ENCODE measurements at places on chromosomes 5 and 9.

DNA sequence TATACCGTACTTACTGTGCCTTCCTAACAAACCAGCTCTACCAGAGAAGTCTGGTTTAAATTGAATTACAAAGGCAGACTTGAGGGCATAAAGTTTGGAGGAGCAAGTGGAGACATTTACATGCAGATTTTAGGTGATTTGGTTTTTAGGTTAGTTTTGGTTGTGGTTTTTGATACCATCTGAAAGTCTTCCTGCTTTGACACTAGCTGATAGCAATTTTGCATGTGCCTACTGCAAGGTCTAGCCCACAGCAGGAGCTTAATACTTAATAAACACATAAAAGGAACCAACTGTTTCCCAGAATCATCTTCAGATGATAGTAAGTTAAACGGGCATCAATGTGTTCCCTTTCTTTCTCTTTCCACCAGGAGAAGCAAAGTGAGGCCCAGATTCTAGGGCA, 3.4 kb upstream of the ESM1 start:
- no peak for DNase-seq

DNA sequence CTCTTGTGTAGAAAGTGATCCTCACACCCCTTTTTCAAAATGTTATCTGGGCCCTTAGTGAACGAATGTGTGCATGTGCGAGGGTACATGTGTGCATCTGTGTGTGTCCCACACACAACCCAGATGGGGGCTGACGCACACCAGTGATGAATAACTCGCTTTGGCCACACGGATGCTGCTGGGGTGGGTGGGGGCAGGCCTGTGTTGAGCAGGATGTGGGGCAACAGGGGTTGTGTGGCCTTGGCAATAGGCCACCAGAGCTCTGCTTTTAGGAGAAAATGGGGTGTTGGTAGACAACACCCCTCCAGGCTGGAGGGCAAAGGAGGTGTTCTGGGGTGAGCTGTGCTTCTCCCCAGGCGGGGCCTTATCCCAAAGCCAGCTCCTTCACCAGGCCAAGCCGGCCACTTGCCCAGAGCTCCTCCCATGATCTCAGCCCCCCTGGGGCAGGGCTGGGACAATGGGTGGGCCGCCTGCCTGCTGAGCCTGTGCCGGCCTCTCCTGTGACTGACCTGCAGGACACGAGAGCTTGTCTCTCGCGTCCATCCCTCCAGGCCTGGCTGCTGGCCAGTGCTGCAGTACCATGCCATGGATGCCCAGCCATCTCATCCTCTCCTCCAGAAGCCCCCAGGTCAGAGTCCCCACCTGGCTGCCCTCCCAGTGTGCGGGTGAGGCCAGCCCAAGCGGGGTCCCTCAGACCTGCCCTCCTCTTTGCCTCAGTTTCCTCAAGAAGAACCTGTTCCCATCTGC, 1.7 kb downstream of the DBN1 start:
- no peak for DNase-seq

- no peak for DNase-seq
Observed at GRCh38 chr5:139634028-139634325, 14.2 kb upstream of the CXXC5 start.

GRCh38 chr9:83649080-83649479, 26.1 kb downstream of the IDNK start:
- peak; percentile 53 for DNase-seq

GRCh38 chr9:99106044-99106375, 1.1 kb downstream of the TGFBR1 start:
- no peak for DNase-seq

DNA sequence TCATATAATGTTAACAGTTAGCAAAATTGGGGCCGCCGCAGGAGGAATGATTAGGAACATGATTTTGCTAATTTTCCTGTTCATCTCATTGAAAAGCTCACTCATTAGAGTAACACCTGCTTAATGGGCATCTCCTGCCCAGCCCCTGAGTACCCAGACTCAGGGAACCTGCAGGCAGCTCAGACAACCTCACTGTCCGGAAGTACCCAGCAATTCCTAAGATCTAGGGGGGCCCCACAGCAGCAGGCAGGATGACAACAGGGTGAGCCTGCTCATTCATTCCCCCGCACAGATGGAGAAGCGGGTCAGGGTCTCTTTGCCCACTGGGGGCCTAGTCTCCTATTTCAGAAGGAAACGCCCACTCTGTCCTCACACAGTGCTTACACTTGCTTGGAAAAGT, 12.6 kb downstream of the FAM78A start:
- DNase-seq: no peak

DNA sequence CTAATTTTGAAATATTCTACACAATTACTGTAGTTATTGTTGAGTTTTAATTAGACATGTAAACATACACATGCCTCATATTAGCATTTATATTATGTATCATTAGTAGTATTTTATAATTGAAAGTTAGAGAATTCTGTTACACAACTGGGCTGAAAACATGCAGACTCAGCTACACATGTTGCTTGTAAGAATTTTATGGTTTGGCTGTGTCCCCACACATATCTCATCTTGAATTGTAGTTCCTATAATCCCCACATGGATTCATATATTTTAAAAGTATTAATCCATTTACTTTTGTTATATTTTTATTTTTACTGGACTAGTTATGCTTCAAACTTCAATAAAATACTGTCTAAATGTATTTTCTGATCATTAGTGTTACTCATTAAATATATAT, 2075.3 kb upstream of the C9orf72 start:
- DNase-seq: no peak

- no peak for DNase-seq
Observed at GRCh38 chr5:140567136-140567818, 2.6 kb downstream of the SLC35A4 start.

DNA sequence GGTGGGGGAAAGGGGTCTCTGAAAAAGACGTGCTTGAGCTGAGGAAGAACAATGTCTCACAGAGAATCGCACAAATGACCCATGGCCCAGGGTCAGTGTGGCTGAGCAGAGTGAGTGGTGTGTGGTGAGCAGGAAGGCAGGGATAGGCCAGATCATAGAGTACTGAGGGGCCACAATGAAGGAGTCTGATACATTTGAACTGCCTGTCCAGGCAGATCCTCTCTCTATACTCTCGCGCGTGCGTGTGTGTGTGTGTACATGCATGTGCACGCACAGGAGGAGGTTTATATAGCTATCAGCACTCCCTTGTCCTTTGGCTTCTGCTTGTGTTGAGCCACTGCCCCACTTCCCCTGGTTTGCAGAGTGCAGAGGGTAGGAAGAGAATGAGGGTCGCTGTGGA, 294.0 kb downstream of the ZNF608 start:
- no peak for DNase-seq

DNA sequence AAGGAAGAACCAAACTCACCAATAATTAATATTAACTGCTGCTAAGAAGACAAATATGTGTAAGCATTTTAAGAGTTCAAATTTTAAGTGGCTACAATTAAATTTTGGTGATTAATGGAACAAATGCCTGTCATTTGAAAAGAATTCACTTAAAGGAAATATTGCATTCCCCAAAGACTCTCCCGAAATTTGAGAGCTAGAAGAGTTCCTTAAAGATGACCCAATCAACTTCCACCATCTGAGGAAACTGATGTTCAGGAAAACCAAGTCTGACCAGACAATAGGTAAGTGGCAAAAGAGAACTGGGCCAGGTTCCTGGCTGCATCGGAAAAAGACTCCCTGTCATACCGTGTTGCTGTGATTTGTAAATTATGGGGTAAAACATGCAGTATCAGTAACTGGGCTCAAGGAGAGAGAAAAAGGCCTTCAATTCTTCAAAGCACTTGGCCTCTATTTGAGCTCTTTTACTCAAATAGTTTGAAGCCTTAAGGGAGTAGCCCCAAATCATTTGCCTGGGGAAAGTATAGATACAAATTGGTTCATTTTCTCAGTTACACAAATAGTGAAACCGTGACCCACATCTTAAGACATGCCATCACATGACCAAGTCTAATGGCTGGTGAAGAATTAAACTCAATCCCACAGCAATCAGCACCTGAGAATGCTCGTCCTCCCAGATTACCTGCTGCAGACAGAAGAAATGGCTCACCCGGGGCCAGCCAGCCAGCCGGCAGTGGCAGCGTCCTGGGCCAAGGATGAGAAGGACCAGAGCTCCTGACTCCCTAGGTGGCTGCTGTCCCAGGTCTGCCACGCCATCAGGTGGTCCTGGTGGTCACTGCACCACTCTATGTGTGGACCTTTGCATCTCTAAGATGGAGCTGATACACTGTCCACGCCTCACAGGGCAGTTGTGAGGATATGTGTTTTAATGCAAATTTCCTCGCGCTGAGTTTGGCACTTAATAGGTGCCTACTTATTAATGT, 162.9 kb downstream of the TTLL11 start:
- DNase-seq: peak; percentile 13

- no peak for DNase-seq
Observed at GRCh38 chr9:35871545-35871944, 1.3 kb upstream of the OR13J1 start.

GRCh38 chr5:176548967-176549444, at the start of gene CDHR2:
TSS of gene CDHR2 (plus strand) at chr5:176549342. CDS start at chr5:176565353, 16,011 bp downstream.
- DNase-seq: no peak

DNA sequence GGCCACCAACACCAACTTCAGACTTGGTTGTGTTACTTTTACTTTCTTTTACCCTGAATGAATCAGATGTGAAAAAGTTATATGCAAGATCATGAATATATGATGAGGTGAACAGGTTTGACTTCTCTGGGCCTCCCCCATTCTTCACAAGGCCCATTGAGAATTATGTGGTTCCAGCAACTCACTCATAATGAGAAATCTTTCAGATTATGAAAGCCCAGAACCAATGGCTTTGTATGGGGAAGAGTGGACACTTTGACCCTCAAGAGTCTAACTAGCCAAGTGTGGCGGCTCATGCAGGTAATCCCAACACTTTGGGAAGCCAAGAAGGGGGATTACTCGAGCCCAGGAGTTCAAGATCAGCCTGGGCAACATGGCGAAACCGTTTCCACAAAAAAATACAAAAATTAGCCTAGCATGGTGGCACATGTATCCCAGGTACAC, 16.1 kb upstream of the LNPEP start:
- DNase-seq: no peak

GRCh38 chr5:173517648-173518047, 98.8 kb downstream of the BOD1 start:
- no peak for DNase-seq

DNA sequence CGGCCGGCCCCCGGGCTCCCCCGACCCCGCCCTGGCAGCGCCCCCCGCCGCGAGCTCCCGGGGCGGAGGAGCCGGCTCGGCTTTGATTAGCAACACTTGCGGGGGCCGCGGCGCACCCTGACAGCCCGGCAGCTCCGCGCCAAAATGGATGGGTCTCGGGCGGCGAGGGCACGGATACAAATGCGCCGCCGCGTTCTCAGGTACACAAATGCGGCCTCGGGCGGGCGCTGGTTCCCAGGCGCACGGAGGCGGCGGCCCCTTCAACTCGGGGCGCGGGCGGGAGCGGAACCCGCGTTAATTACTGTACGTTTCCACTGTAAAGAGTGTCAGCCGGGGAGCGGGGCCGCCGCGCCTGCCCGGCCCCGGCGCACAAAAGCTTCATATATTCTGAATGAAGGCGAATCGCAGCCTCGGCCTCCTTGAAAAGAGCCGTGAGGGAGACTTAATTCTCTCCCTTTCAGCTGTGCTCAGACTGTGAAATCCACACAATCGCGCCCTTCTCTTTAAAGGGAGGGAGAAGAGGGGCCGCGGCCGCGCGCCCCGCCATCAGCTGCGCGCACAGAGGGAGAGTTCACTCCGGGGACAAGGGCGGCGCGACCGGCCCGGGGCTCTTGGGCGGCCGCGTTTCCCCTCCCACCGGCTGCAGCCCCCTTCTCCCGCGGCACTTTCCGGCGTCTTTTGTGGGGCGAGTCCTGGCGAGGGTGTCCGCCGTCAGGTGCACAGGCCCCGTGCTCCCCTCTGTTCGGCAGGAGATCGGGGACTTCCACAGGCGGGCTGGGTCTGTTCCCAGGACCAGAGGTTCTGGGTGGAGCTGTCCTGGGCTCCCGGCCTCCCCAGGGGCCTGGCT, 27.0 kb downstream of the MSX2 start:
- DNase-seq: no peak

DNA sequence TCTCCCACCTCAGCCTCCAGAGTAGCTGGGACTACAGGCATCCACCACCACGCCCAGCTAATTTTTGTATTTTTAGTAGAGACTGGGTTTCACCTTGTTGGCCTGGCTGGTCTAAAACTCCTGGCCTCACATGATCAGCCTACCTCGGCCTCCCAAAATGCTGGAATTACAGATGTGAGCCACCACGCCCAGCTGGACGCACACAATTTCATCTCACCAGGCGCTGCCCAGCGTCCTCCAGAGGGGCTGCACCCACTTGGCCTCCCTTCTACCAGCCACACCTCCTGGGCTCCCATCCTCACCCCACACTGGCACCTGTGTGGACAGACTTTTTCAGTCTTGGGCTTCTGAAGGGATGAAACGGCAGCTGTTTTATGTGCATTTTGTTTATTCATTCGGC, 3.8 kb upstream of the EXOC3 start:
- DNase-seq: no peak

GRCh38 chr9:124699575-124699974, 71.5 kb downstream of the NR6A1 start:
- no peak for DNase-seq

DNA sequence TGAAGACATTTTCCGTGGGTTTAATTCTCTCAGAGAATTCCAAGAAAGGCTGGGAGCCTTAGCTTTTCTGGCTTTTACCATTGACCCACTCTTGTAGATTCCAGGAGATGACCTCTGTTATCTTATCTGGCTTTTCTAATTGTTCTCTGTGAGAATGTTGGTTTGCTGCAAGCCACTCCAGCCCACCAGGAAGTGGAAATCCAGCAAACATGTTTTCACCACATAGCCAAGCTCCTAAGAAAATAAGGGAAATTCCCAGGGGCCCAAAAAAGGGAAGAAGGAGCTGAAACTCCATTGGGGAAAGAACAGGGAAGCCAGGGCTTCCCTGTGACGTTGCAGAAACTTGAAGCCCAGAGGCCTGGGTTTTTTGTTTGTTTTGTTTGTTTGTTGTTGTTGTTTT, 19.7 kb downstream of the GPR107 start:
- no peak for DNase-seq

DNA sequence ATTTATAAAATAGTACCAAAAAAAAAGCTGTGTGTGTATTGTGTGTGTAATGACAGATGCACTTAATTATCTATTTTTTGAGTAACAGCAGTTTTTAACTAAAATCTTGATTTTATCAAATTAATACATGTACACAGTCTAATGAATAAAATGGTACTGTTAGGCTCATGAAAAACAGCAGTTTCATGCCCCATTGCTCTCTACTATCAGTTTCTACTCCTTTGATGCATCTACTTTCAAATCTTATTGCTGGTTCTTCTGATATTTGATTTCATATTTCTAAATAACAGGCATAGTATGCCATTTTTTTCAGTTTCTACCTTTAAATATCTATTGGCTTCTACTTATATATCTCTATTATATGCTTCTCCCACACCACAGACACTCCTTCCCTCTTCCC, 117.4 kb downstream of the CCDC171 start:
- no peak for DNase-seq

- no peak for DNase-seq
Observed at GRCh38 chr5:53575831-53576230, 15.4 kb downstream of the NDUFS4 start.

- no peak for DNase-seq
Observed at GRCh38 chr5:146753641-146754040, 124.9 kb downstream of the PPP2R2B start.
